ENCODE measurements at places on chromosomes 12 and 14.

DNA sequence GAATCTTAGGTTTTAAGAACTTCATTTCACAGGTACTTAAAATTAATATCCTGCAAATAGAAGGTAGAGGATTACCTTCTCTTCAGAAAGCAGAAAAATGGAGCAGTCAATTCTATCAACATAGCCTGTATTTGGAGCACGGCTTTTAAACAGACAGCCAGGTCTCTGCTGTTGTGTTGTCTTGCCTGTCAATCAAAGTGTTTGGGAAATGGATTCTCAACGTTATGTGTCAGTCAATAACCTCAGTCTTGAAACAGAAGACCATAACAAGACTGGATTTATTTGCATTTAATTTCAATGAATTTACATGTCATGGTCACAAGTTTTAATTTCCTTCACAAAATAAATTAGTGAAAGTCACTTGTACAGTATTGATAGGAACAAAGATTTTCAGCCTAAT is 51.9 kb upstream of the KRR1 start:
- no peak for DNase-seq

GRCh38 chr12:1830981-1831963 is 10.9 kb downstream of the LRTM2 start:
- no peak for DNase-seq

DNA sequence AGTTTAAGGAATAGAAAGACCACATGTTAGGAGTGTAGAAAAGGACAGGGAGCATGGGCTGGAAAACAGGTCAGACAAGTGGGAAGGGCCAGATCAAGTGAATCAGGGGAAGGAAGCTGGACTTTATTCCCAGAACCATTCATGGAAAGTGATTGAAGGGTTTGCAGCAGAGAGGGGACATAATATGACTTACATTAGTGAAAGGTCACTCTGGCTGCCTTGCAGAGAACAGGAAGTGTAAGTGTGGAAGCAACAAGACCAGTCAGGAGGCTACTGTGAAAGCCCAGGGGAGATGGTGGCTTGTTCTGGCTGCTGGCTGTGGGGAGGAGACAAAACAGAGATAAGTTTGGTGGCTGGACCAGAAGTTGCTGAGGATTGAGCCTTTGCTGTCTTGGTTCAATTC is 69.1 kb downstream of the VCPKMT start:
- no peak for DNase-seq

- DNase-seq, result no peak
Observed at GRCh38 chr14:72665259-72665658, 228.6 kb downstream of the DPF3 start.

- no peak for DNase-seq
Observed at GRCh38 chr14:61102549-61103466, 121.8 kb downstream of the SLC38A6 start.

DNA sequence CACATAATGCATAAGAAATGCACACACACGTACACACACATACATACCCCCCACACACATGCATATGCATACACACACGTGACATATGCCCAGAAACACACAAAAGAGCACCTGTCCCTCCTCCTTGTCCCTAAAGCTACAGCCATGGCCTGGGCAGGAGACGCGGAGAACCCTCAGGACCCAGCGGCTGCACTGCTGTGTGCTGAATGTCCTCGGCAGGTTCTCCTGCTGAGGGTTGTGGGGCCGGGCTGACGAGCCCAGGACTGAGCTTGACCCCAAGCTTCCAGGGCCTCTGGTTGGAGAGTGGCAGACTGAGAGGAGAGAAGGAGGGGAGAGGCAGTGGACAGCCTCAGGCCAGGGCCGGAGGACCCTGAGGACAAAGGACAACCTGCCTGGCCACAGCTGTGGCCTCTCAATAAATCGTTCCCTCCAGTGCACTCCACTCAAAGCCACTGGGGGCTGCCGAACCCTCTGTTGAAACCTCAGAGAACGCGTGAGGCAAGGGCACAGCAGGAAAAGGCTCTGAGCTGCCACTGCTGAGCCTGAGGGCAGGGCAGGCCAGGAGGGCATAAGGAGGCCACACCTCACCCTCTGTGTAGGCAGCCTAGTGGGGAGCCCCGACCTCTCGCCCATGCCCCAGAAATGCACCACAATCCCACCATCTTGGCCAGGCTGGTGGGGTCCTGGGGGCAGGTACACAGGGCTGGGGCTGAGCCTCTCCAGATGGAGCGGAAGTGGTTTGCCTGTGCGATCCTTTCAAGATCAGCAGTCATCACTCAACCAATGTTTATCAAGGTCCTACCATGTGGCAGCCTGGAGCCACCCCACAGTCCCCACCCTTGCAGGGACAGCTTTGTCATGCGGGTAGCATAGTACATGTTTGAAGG is 3.1 kb downstream of the CACNA2D4 start:
- DNase-seq, result no peak

- no peak for DNase-seq
Observed at GRCh38 chr12:19239616-19240234, 110.2 kb downstream of the PLEKHA5 start.

GRCh38 chr12:48489012-48489411 is 6.7 kb downstream of the C12orf54 start:
- no peak for DNase-seq

DNA sequence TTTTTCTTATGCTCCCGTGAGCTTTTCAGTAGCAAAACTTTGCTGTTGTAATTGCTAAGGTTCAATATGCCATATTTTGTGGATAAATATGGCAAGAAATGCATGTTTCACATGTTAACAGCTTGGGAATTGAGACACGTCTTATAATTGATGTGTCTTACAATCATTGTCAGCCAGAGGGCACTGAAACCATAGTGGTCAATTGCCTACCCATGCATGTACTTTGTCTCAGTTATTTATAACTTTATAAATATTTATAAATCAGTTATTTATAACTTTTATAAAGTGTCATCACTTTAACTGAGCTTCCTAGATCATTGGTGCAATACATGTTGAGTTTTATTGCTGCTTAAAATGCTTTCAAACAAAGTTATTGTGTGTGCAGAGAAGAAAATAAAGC is 82.0 kb downstream of the CATSPERB start:
- DNase-seq, result no peak

DNA sequence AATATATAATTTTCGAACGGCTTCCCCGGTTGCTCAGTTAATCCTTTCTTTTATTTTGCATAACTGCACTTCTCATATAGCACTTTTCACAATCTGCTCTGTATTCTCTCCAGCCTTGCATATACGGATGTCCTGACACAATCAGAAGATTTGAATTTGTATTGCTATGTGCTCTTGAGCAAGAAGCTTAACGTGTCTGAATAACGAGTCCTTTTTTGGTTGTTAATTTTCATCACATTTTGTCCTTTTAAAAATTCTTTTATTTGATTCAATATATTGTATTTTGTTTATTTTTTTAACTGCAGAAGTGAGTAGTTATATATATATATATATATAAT is 17.6 kb downstream of the A2M start:
- DNase-seq, result no peak

Data from stimulated activated CD8-positive, alpha-beta memory T cell treated with anti-CD3 and anti-CD28 coated beads, Interleukin-2, amount 100 ng/mL, for 1 hour (primary cell).